ENCODE measurements at places on chromosomes 1 and 21.

DNA sequence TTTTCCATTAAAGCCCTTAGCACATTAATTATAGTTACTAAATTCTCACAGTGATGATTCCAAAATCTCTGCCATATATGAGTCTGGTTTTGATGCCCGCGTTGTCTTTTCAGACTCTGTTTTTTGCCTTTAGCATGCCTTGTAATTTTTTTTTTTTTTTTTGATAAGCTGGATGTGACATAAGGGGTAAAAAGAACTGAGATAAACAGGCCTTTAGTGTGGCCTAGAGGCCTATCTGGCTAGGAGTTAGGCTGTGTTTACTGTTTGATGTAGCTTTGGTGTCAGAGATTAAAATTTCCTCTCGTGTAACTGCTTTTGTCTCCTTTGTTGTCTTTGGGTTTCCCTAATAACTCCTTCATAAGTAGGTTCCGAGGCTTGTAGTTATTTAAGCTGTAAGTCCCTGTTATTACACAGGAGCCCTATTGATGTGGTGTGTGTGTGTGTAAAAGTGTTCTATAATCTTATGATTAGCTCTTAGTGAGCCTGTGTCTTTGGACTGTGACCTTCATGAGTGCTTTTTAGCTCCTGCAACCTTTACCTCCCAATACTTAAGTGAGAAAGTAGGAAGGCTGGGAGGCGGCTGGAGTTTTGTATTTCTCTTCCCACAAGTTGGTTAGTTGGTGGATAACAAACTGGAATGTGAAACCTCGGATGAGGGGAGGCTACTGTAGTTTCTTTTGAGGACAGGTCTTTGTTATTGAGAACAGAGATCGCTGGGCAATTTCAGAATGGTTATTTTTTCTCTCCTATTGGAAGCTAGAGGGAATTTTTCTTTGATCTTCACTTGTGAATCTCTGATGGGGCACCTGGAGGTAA lies 19.3 kb downstream of the HS2ST1 start:
- no peak for DNase-seq

- DNase-seq: peak; percentile 35
These were observed 2.2 kb downstream of the VAMP4 start for GRCh38 chr1:171739656-171740055.

GRCh38 chr21:29371464-29371863 lies 72.7 kb downstream of the BACH1 start:
- no peak for DNase-seq

DNA sequence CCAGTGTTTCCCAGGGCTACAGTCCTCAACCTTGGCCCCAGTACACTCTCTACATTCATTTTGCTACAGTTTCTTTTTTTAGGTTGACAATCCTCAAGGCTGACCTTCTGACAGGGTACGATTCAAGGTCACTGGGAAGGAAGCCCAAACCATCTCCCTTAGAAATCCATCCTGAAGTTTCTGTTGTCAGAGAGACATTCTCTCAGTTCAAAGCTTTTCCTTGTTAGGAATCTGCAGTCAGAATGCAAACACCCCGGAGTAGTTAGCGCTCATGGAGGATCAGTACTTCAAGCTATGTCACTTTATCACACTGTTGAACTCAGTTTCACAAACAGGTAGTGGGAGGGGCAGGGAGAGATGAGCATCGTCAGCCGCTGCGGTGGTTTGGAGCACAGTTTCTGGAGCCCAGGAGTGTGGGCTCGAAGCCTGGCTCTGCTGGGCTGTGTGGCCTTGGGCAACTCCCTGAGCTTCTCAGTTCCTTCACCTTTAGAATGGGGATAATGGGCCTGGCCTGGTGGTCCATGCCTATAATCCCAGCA lies 4.2 kb downstream of the SLC2A5 start:
- DNase-seq: no peak

DNA sequence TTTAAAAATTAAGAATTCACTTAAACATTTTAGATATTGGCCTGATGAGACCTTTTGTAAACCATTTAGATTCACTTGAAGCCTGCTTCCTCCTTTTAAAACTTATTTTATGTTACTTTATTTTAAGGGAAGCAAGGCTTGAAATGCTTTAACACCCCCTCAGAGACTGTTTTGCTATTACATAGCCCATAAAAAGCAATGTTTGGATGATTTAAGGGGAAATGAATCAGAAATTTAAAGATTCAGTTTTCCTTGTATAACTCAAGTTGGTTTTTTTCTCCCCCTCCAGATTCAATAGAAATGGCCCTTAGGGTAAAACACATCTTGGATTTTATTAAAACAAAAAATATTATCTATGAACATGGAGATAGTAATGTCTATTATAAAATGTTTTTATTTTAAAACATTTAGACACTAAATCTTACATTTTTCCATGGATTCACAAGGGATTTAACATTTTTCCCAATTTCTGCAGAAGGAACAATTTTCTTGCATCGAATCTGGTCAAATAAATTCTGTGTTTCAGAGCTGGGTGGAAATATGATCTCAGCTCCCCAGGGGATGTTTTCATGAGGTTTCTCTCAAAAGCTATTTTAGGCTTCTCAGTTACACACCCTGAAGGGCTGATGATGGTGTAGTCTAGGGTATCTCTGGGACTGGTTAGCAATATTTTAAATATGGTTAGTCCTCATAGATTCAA lies 69.3 kb upstream of the WARS2 start:
- DNase-seq: peak; percentile 34

GRCh38 chr1:208835781-208836180 lies 591.6 kb upstream of the PLXNA2 start:
- DNase-seq: no peak

DNA sequence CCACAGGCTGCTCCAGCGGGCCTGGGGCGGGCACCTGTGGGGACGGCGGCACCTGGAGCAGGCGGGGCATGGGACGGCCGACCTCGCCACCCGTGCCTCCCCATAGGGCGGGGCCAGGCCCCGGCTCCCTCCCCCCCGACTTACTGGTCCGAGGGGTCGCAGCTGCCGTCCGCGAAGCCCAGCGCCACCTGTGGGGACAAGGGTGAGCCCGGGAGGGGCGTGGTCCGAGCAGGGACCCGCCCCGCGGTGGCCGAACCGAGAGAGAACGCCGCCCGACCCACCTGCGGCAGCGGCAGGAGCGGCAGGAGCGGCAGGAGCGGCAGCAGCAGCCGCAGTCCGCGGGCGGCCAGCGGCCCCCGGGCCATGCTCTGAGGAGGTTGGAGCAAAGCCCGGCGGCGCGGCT lies at the start of gene TMEM52:
Gene TMEM52 (minus strand): TSS at position 379 of the 403 bp plus-strand sequence. CDS start 14 bp downstream, at position 365.
- DNase-seq: no peak

- peak; percentile 51 for DNase-seq
These were observed 186.6 kb downstream of the GRIK1 start for GRCh38 chr21:29753216-29753615.

DNA sequence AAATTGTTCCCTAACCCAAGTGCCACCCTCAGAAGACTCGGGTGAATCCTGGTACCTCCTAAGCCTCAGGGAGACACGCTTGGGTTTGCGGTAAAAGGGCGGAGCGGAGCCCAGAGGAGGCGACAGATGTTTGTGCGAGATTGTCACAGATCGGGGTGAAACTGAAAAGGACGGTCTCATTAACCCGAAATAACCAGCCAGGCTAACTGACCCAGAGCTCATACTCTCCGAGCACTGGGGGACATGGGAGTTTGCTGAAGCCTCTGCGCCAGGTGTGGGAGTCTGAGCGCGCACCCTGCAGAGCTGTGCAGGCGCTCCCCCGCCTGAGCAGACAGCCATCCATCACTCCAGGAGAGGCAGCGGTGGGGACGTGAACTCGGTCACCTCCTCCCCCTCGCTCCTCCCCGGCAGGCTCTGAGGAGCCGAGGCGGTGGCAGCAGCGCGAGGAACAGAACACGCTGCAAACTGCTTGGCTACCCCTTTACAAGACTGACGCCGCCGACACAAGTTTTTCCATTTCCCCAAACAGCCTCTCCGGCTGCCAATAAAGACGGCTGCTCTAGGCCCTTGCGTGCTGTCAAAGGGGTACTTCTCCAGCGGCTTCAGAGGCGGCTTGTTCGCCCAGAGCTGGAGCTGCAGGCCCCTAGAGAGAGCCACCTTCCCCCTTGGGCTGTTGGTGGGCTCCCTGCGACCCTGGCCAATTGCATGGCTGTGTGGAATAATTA lies 43.5 kb downstream of the RRAGC start:
- DNase-seq: no peak

DNA sequence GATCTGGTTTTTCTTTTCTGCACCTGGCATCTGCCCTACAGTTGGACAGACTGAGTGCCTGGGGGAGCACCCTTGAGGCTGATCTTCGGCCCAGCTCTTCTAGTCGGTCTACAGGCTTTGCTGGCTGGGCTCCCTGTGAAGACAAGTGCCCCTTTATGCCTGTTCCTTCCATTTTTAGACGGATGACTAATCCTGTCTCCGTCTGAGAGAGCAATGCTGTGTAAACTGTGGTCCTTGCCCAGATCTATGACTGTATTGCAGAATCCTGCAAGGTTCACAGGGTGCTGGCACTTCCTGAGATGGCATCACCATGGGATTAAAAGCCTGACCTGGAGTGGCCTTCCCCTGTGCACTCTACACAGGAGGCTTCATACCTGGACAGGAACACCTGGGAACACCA lies 47.6 kb upstream of the SAMD13 start:
- peak; percentile 92 for DNase-seq

DNA sequence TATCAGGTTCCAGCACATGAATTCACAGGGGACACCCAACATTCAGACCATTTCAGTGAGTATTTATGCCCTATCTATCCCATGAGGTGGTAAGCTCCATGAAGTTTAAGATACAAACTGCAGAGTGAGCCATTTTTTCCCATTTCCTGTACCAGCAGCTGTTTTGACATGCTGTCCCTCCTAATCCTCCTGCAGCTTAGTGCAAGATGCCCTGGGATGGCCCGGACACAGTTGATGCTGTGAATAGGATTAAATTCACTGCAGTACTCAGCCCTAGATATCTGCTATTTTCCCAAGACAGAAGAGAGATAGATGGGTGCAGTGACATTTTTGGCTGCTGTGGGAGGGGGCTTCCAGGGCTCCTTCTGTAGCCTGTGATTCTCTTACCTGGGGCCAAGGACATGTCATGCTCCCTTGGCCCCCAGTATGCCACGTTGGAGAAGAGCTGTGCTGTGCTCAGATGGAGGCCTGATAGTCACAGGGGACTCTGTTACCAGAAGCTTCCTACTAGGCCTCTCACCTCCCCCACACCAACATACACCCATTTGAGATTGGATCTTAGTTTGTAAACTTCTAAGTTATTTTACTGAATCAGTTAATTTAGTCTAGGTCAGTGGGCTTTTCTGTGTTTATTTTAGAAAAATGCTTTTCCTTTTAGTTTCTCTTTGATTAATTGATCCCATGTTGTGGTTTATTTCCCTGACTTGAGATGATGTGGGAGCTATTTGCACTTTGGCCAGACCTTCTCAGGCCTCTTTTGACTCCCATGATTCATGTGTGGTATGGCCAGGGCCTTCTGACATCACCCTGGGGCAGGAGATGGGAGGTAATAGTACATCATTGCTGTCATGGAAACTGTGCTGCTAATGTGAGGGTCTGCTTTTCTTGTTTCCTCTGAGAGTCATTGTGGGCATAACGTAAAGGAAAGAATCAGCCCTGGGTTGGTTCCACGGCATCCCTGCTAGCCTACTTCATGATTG lies 92.6 kb downstream of the ST3GAL3 start:
- DNase-seq: peak; percentile 85

GRCh38 chr1:118504867-118505266 lies 319.8 kb upstream of the SPAG17 start:
- no peak for DNase-seq

DNA sequence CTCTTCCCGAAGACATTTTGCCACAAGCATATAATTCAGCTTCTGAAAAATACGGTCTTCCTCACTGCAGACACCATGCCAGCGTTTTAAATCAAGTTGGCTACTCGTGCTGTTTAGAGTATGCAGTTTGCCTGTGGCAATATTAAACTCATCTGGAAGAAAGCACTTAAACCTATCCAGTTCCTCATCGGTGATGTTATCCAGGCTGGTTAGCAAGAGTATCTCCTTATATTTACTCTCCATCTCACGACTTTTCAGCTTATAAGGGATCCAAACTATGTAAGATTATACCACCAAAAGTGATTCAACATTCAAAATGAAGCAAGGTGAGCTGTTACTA lies 9.7 kb upstream of the IFI16 start:
- no peak for DNase-seq

GRCh38 chr1:76268341-76268740 lies 193.8 kb downstream of the ST6GALNAC3 start:
- DNase-seq: no peak

DNA sequence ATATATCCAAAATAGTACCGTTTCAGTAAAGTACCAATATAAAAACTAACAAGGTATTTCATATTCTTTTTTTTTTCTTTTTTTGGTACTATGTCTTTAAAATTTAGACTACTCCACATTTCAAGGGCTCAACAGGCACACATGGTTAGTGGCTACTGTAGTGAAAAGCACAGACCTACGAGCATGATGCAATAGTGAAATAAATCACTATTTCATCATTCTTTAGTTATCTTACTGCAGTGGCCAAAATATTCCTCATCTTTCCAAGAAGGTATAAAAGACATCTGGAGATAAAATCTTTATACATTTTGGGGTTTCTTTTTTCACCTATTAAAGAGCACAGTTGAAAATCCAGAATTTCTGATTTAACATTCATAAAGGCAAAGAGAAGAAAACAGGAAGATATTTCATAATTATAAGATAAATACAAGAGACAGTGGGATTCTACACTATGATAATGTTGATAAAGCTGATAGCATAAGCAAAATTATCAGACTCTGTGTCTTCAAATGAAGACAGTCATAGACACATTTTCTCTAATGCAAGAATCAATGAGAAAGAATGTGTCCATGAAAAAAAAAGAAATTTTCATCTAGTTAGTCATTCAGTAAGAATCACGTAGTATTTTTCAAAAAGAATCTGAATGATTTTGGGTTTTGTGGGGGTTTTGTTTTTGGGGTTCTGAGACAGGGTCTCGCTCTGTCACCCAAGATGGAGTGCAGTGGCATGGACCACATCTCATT lies 41.9 kb downstream of the CEP170 start:
- peak; percentile 75 for DNase-seq

- DNase-seq: no peak
These were observed 858.1 kb upstream of the ADAMTS5 start for GRCh38 chr21:27825035-27825434.

DNA sequence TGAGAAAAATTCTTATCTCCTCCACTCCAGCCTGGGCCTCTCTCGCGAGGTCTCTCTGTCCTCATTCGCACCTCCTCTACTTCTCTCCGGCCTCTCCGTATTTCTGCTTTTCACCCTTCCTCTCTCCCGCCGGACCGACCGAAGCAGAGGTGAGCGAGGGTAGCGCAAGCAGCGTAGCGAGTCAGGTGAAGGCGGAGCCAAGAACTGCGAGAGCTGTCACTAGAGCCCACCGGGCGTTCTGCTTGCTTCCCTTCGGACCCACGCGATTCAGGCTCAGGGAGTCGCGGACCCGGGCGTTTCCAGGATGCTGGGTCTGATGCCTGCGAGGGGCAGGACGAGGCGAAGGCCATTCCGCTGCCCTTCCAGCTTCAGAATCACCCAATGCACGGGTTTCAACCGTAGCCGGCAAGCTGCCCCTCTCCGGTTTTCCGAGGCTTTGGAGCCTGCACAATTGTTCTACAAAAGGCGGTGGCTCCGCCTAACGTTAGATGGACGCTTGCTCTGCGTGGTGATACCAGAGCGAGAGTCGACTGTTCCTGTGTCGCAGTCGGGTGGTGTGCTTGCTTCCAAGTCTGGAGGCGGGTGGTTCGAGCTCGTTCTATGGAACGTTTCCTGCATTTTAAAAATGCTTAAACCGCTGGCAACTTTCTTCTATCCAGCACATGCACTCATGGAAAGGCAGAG lies 310.2 kb downstream of the FAM72C start:
- DNase-seq: no peak

Measured in EH (cell line).